AG04450 (cell line): ENCODE measurements at places on chromosomes 2 and 18. TPM values are rescaled to one million over a fixed set of nuclear protein-coding genes. Genes with fewer than 3 reads are reported as not detected.

MRPL53 gene
- 25.9 and 32.8 TPM in 2 replicates for polyA plus RNA-seq

- no peak for DNase-seq
These were observed 17.4 kb upstream of the LMAN1 start for GRCh38 chr18:59376351-59376935.

- no peak for DNase-seq
These were observed 1.2 kb downstream of the DAW1 start for GRCh38 chr2:227872676-227873075.

- DNase-seq = no peak
These were observed 167.6 kb upstream of the SALL3 start for GRCh38 chr18:78812067-78812466.

ICA1L gene
- 2.8 and 3.3 TPM in 2 replicates for polyA plus RNA-seq

DNA sequence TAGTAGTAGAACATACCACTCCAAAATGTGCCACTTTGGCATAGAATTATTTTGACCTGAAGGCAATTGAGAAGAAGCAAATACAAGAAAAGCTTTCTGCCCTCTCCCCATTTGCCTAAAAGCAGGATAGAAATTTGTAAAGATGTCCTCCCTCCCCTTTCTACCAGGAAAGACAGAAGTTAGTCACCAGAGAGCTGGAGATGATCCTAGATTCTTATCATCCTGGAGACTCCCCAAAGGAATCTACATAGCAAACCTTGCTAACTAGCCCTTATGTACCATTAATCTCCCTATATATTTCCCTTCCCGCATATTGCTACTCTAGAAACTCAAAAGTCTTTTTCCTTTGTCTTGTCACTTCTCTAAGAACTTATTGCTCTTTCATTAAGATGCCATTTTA is 12.6 kb upstream of the TMEM37 start:
- no peak for DNase-seq

DNA sequence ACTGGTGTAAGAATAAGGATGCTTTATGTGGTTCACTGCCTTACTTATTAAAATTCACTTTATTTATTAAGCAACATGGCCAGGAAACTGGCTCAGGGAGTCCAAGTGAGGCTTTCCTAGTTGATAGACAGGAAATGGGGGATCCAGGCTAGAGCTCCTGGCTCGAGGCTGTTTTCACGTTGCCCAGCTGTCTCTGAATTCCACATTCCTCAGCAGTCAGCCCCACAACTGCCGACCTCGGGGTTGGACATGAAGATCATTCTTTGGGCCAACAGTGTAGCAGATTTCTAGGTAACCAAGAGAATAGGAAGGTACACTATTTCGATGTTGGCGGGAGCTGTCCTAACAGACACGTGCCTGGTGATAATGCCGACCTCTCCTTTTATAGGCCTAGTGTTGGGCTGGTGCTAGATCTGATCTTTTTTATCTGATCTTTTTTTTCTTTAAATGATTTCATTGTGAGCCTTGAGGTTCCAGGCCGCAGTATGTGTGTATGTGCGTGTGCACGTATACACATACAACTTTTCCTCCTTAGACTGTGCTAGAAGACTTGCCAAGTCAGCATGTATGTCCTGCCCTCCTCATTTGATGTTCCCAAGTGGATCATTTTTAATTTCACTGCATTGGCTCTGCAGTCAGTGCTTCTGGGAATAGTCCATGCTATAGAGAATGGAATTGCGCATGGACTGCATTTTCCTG is 103.5 kb downstream of the CABLES1 start:
- no peak for DNase-seq

DSC3 gene
- 0.02 TPM in 2 replicates for polyA plus RNA-seq

GRCh38 chr2:43729491-43730174 is 44.2 kb upstream of the DYNC2LI1 start:
- no peak for DNase-seq
